ENCODE measurements at places on chromosomes 12 and 14.

- no peak for DNase-seq
These were observed 21.2 kb downstream of the FGF6 start for GRCh38 chr12:4424422-4424821.

GRCh38 chr12:69468237-69469026 lies 1.8 kb upstream of the FRS2 start:
- no peak for DNase-seq

GRCh38 chr14:36852981-36853691 lies 191.5 kb downstream of the PAX9 start:
- DNase-seq = no peak

DNA sequence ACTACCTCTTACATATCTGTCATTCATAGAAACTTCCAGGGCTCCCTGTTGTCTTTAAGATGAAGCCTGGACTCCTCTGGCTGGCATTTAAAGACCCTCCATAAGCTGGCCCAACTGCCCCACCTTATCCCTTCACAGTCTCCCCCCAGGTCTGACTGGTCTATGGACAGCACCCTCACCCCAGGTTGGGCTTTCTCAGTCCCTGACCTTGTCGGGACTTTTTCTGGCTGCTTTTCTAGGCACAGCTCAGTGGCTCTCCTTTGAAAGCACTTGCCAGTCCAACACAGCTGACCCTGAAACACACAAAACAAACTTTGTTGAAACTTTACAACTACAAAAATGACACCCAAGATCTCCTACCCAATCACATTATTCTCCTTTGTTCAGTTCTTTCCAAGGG lies 13.9 kb upstream of the MYH7 start:
- DNase-seq = no peak

DNA sequence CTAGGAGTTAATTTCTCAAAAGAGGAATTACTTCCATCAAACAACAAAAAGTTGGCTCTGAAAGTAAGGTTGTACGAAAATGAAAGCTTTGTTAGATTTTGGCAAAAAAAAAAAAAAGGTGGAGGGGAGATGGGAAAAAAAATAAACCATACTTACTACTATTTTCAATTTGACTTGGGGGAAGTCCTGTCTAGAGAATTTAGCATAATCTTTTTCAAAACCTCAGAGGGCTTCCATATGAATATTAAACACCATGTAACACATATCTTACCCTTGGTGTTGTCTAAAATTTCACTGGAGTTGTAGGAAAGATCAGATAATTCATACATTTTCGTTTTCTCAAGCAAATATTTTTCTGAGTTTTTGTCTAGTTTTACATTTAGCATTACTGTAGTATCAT lies 17.5 kb downstream of the GRIP1 start:
- no peak for DNase-seq

- DNase-seq = no peak
These were observed 241.3 kb upstream of the TMEM132C start for GRCh38 chr12:128025589-128026245.

DNA sequence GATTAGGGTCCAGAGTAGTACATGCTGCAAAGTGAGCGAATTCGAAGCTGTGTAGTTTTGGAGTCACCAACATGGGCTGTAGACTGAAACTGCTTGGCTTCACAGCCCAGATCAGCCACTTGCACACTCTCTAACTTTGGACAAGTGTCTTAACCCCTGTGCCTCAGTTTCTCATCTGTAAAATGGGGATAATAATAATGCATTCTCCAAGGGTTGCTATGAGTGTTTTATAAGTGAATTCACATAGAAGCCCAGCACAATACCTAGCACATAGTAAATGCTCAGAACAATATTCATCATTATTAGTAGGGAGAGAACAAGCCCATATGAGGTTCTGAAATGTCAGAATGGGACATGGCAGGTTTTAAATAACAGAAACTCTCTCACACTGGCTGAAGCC lies 10.4 kb downstream of the WSCD2 start:
- DNase-seq = no peak

DNA sequence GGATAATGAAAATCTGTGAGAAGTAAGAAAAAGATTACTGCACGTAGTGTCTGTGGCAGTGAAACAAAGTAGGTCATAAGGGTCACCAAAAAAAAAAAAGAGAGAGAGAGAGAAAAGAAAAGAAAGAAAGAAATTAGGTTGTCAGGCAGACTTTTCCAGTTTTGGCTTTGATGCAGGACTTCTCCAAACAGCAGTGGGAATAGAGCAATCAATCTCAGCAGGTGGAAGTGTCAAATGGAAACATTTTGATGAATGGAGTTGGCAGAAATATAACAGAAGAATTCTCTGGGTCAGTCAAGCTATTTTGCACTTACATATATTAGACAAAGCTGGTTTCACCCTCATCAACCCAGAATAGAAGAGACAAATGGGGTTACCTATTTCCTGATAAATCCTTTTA lies 745.8 kb downstream of the SLC6A15 start:
- no peak for DNase-seq
